Immature natural killer cell (primary cell): ENCODE measurements at places on chromosomes 12 and 14.
A peak's percentile ranks its signal among the peaks of the same experiment; 100 is the strongest.

- H3K4me1 ChIP-seq = no peaks in the 10 kb centered on the region
- DNase-seq = no peak
Observed at GRCh38 chr12:118541934-118542333, 165.6 kb downstream of the SUDS3 start.

DNA sequence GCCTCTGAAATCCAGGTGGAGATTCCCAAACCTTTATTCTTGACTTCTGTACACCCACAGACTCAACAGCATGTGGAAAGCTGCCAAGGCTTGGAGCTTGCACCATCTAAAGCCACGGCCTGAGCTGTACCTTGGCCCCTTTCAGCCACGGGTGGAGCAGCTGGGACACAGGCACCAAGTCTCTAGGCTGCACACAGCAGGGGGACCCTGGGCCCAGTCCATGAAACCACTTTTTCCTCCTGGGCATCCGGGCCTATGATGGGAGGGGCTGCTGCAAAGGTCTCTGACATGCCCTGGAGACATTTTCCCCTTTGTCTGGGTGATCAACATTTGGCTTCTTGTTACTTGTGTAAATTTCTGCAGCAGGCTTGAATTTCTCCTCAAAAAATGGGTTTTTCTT, 32.0 kb downstream of the EIF2S3B start:
- DNase-seq = no peak
- no peak overlapping the region for H3K27ac ChIP-seq
- H3K4me3 ChIP-seq = no peak overlapping the region
- H3K36me3 ChIP-seq = peaks cover 7% of the 10 kb centered on the region
- no peaks in the 10 kb centered on the region for H3K4me1 ChIP-seq

DNA sequence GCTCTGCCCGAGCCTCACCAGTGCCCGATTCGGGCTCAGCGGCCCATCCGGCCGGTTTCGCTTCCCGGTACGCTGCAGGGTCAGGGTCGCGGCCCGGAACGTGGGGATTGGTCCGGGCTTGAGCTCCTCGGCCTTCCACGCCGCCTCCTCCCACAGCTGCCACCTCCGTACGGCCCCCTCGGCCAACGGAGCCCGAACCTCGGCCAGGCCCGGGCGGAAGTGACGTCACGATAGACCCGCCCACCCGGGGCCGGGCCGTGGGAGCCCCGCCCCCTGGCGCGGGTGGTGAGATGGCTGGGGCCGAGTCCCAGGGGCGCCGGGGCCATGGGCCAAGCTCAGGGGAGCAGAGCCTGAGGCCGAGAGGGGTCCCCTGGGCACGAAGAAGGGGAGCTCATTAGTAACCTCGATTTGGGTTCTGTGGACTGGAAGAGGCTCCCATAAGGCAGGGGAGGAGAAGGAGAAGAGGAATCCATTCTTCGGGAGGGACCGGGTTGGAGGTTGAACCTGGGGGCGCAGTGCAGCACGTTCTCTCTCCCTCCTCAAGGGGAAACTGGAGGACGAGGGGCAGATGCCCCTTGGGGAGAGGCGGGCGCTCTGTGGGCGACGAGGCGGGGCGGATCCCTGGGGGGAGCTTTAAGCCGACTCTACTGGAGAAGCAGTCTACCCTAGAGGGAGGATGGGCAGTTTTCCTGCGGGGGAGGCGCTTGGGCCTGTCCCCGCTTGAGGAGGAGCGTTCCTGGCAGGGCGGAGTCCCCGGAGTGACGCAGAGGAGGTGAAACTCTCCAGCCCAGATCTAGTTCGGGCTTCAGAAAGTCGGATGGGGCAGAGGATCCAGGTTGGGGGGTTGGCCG, at the start of gene MLF2:
MLF2 (minus strand) TSS at position 221 of the 851 bp plus-strand sequence. CDS start 807 bp downstream, outside the sequence.
- peaks cover 12% of the 10 kb centered on the region for H3K27me3 ChIP-seq
- H3K4me1 ChIP-seq = peaks cover 24% of the 10 kb centered on the region
- peak; percentile 97 for DNase-seq
- peak within 1 kb of the TSS; percentile 94 for H3K4me3 ChIP-seq
- peaks cover 11% of the 10 kb centered on the region for H3K36me3 ChIP-seq
- H3K27ac ChIP-seq = peak within 1 kb of the TSS; percentile 99

GRCh38 chr12:97075161-97075933, 168.3 kb downstream of the NEDD1 start:
- H3K27ac ChIP-seq = no peak overlapping the region
- H3K27me3 ChIP-seq = peaks cover 3% of the 10 kb centered on the region
- H3K4me3 ChIP-seq = no peak overlapping the region
- H3K36me3 ChIP-seq = no peaks in the 10 kb centered on the region
- DNase-seq = no peak

DNA sequence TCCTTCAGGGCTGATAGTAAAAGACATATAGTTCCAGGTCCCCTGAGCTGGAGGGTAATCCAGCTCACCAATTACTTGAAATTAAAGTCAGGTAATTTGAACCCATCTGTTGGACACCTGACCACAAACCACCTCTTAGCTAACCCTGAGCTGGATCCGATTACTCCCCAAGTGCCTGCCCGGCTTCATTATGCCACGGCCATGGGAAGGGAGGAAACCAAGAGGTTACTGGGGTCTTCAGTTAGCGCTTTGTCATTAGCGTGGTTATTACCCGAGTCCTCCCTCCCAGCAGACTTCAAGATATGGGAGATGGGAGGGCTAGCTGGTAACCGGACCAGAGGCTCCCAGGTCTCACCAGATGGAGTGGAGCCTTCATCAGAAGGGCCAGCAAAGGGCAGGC, 1071.4 kb downstream of the BCL11B start:
- no peak for DNase-seq
- peaks cover 36% of the 10 kb centered on the region for H3K4me1 ChIP-seq
- no peak overlapping the region for H3K4me3 ChIP-seq
- no peaks in the 10 kb centered on the region for H3K36me3 ChIP-seq
- peaks cover 6% of the 10 kb centered on the region for H3K27me3 ChIP-seq

DNA sequence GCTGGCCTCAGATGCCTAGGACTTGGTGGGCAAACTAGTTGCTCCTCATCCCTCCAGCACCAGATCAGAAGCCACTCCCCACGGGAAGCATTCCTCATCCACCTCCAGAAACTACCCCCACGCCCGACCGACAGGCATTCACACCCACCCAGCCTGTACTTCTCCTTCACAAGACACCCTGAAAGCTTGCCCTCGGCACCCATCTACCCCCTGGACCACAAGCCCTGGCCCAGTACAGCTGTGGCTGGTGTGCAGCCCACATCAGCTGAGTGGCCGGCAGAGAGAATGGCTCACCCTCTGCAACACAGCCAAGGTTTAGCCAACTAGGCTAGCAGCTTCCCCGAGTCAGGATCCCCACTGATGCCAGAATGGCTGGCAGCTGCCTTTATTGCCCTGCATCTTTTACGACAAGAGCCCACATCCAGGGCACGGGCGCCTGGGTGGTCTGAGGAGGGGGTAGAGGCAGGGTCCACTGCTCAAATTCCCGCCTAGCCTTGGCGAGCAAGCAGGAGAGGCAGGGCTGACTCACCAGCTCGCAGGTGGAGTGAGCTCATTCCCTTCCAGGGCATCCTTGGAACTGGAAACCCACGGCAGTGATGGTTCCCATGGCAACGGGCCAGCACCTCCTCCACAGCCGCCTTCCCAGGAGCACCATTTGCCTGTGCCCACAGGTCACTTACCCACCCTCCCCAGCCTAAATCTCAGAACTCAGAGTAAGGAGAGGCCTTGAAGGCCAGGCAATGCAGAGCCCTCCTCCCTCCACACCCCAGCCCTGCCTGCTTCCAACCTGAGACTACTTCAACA, 17.1 kb downstream of the ACTN1 start:
- H3K36me3 ChIP-seq = no peaks in the 10 kb centered on the region
- no peak for DNase-seq
- H3K27ac ChIP-seq = no peak overlapping the region
- H3K27me3 ChIP-seq = no peaks in the 10 kb centered on the region
- no peaks in the 10 kb centered on the region for H3K4me1 ChIP-seq

DNA sequence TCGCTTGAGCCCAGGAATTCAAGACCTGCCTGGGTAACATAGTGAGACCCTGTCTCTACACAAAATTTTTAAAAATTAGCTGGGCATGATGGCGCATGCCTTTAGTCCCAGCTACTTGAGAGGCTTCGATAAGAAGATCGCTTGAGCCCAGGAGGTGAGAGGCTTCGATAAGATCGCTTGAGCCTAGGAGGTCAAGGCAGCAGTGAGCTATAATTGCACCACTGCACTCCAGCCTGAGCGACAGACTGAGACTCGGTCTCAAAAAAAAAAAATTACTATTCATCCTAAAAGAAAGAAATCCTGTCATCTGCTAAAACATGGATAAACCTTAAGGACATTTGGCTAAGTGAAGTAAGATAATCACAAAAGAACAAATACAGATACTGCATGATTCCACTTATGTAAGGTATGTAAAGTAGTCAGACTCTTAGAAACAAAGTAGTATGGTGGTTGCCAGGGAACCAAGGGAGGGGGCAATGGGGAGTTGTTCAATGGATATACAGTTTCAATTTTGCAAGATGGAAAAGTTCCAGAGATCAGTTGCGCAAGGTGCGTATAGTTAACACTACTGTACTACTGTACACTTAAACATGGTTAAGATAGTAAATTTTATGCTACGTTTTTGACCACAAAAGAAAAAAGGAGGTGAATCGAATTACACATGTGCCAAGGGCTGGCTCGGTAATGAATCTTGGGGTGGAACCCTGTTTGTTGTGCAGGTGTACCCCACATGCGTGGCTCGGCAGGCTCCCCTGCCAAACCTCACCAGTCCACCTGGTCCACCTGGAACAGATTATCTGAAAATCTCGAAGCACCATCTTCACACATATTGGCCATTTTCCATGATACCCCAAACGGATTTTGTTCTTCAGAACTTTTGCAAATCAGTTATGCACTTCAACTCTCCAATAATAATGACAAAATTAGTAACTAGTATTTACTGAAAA, 18.3 kb upstream of the ATP2A2 start:
- DNase-seq = no peak
- no peak overlapping the region for H3K27ac ChIP-seq
- no peaks in the 10 kb centered on the region for H3K4me1 ChIP-seq
- H3K27me3 ChIP-seq = peaks cover 3% of the 10 kb centered on the region
- H3K36me3 ChIP-seq = no peaks in the 10 kb centered on the region

GRCh38 chr12:48351022-48351708, 446 bp upstream of the ZNF641 start:
- peaks cover 9% of the 10 kb centered on the region for H3K27me3 ChIP-seq
- H3K4me3 ChIP-seq = peak overlapping the region; percentile 92

GRCh38 chr12:47033789-47034555, 45.4 kb upstream of the PCED1B start:
- peaks cover 4% of the 10 kb centered on the region for H3K4me1 ChIP-seq
- H3K36me3 ChIP-seq = no peaks in the 10 kb centered on the region
- no peak overlapping the region for H3K4me3 ChIP-seq
- no peak overlapping the region for H3K27ac ChIP-seq
- H3K27me3 ChIP-seq = peaks cover 3% of the 10 kb centered on the region

GRCh38 chr14:80101835-80102234, 109.5 kb downstream of the DIO2 start:
- no peaks in the 10 kb centered on the region for H3K4me1 ChIP-seq
- DNase-seq = no peak
- no peaks in the 10 kb centered on the region for H3K36me3 ChIP-seq
- no peaks in the 10 kb centered on the region for H3K27me3 ChIP-seq
- H3K27ac ChIP-seq = no peak overlapping the region

DNA sequence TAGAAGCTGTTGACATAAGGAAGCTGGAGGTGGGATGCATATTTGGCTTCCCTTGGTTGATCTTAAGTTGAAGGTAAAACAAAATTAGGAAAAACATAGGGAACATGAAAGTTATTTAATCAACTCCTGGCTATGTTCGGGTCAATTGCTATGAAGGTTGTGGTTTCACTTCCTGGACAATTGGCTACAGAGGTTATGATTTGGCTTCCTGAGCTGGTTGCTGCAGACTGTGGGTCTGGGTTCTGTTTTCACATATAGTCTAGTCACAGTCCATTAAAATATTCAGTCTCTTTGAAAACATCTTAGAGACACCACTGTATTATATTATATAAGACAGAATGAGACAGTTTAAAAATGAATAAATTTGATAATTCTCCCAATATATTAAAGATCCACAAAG, 895.2 kb upstream of the USP15 start:
- no peaks in the 10 kb centered on the region for H3K27me3 ChIP-seq
- no peak overlapping the region for H3K4me3 ChIP-seq
- H3K4me1 ChIP-seq = no peaks in the 10 kb centered on the region
- no peak overlapping the region for H3K27ac ChIP-seq
- DNase-seq = no peak

GRCh38 chr12:124681779-124682391, 114.5 kb upstream of the NCOR2 start:
- peaks cover 5% of the 10 kb centered on the region for H3K27me3 ChIP-seq
- H3K36me3 ChIP-seq = no peaks in the 10 kb centered on the region
- H3K27ac ChIP-seq = no peak overlapping the region
- H3K4me1 ChIP-seq = peaks cover 3% of the 10 kb centered on the region
- no peak overlapping the region for H3K4me3 ChIP-seq

DNA sequence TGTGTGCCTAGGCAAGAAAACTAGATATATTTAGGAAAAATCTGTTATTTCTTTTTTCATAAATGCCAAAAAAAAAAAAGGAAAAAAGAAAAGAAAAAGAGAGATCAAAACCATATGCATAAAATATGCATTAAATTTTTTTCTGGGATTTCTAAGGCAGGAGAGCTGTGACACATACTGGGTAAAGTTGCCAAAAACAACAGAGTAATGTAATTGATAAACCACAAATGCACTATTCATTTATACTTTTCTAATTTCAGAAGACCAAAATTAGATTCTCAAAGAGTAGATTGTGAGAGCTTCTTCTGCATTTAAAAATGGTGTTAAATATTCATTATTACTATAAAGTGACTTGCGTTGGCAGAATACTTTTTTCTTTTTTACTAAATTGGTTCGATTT, 673.8 kb upstream of the MGAT4C start:
- no peak overlapping the region for H3K4me3 ChIP-seq
- no peaks in the 10 kb centered on the region for H3K4me1 ChIP-seq
- H3K27me3 ChIP-seq = no peaks in the 10 kb centered on the region
- no peak overlapping the region for H3K27ac ChIP-seq
- H3K36me3 ChIP-seq = peaks cover 4% of the 10 kb centered on the region

DNA sequence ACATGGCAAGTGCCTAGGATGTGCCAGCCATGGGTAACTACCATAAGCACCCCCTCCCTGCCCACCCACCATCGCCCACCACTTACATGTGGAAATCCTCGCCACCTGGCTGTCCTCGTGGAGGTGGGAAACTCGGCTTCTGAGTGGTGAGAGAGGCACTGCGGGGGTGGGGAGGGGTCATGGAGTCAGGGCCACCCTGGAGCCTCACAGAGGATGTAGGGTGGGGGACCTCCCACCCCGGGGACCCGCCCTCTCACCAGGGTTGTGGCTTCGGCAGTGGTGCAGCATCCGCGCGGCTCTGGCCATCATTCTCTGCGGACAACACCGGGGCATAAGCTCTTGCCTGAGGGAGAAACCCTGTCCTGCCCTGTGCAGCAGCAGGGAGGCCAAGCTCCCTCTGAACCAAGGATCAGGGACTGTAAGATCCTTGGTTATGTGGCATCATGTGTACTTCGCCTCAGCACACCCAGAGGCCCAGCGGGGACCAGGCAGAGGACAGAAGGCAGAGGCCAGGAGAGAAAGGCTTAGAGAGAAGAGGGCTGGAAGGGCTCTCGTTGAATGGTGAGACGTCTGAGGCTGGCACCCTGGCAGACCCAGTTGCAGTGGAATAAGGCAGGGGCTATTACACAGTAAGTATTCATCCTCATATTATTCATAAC, 12.8 kb upstream of the ENDOU start:
- H3K27me3 ChIP-seq = peaks cover 10% of the 10 kb centered on the region
- H3K4me3 ChIP-seq = peak overlapping the region; percentile 7
- H3K4me1 ChIP-seq = peaks cover 13% of the 10 kb centered on the region
- DNase-seq = no peak
